ENCODE measurements at places on chromosomes 13 and 19. TPM values are rescaled to one million over a fixed set of nuclear protein-coding genes. Genes with fewer than 3 reads are reported as not detected.

The RFPL4AL1 gene
- total RNA-seq: not detected

The C1QTNF9 gene
- not detected for total RNA-seq

The NLRP12 gene
- total RNA-seq: 2.1 TPM

The TJP3 gene
- total RNA-seq: 3.1 TPM

GRCh38 chr19:12838886-12839756 lies 806 bp downstream of the MAST1 start:
- H3K27ac ChIP-seq: no peak overlapping the region
- peaks cover 7% of the 10 kb centered on the region for H3K36me3 ChIP-seq
- H3K4me1 ChIP-seq: peaks cover 16% of the 10 kb centered on the region
- no peak for DNase-seq
- peak overlapping the region; percentile 85 for H3K4me3 ChIP-seq
- H3K27me3 ChIP-seq: peaks cover 38% of the 10 kb centered on the region

GRCh38 chr19:35442091-35442490 lies 6.0 kb upstream of the FFAR2 start:
- H3K36me3 ChIP-seq: no peaks in the 10 kb centered on the region
- H3K27me3 ChIP-seq: peaks cover 3% of the 10 kb centered on the region
- H3K4me1 ChIP-seq: peaks cover 17% of the 10 kb centered on the region

DNA sequence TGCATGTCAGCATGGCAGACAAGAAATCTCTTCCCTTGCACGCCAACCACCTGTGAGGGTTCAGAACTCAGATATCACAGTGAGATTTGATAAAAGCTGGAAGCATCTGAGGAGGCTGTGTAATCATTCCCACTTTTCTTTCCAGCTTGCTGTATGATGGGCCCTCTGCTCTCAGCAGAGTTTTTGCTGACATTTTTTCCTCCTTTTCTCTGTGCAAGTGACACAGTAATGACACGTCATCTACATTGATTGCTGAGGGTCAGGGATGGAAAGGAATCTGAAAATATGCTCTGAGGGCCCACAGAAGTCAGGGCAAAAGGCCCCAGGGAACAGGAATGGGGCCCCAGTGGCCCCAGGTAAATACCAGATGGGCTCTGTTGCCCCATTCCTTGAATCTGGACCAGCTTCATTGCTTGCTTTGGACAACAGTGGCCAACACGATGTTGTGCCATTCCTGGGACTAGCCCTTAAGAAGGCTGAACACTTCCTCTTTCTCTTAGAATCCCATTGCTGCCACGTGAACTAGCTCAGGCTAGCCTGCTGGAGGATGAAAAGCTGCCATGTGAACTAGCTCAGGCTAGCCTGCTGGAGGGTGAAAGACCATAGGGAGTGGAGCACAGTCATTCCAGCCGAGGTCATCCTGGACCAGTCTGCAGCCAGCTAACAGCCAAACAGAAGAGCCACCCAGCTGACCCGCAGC lies 68.2 kb downstream of the CACNA1A start:
- H3K27ac ChIP-seq: no peak overlapping the region
- H3K4me1 ChIP-seq: no peaks in the 10 kb centered on the region
- no peak overlapping the region for H3K4me3 ChIP-seq
- DNase-seq: no peak
- no peaks in the 10 kb centered on the region for H3K27me3 ChIP-seq

DNA sequence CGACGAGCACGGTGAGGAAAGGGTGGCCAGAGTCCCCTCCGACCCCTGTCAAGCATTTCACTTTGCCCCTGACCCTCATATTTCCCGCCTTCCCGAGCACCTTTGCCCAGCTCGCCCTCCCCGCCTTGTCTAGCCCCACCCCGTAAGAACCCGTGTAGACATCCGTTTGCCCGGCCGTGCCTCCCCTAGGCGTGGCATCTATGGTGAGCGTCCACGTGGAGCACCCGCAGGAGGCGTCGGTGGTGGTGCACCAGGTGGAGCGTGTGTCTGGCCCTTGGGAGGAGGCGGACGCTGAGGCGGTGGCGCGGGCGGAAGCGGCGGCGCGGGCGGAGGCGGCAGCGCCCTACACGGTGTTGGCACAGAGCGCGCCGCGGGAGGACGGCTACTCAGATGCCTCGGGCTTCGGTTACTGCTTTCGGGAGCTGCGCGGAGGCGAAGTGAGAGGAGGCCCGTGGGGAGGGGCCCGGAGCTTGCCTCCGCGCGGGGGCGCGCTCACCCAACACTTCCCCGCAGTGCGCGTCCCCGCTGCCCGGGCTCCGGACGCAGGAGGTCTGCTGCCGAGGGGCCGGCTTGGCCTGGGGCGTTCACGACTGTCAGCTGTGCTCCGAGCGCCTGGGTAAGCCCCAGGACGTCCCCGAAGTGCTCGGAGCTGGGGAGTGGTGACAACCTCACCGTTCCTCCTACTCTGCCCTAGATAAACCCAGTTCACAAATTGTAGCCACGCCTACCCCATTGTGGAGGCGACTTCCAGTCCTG lies 4.2 kb downstream of the LTBP4 start:
- peaks cover 8% of the 10 kb centered on the region for H3K36me3 ChIP-seq
- peak overlapping the region; percentile 89 for H3K4me3 ChIP-seq
- H3K27me3 ChIP-seq: peaks cover 38% of the 10 kb centered on the region
- peak overlapping the region; percentile 82 for H3K27ac ChIP-seq

GRCh38 chr19:13010038-13010991 lies 15.0 kb downstream of the NFIX start:
- peaks cover 14% of the 10 kb centered on the region for H3K4me1 ChIP-seq
- DNase-seq: no peak
- no peak overlapping the region for H3K4me3 ChIP-seq

- no peak for DNase-seq
- H3K27ac ChIP-seq: peak overlapping the region; percentile 58
- peaks cover 2% of the 10 kb centered on the region for H3K27me3 ChIP-seq
- no peak overlapping the region for H3K4me3 ChIP-seq
- no peaks in the 10 kb centered on the region for H3K4me1 ChIP-seq
Observed at GRCh38 chr13:39952249-39953233, 297.1 kb downstream of the COG6 start.

- peak; percentile 78 for DNase-seq
- peaks cover 12% of the 10 kb centered on the region for H3K4me1 ChIP-seq
- no peaks in the 10 kb centered on the region for H3K36me3 ChIP-seq
- H3K4me3 ChIP-seq: peak overlapping the region; percentile 92
- peak overlapping the region; percentile 93 for H3K27ac ChIP-seq
- peaks cover 14% of the 10 kb centered on the region for H3K27me3 ChIP-seq
Observed at GRCh38 chr19:4456843-4457653, 546 bp downstream of the UBXN6 start.

- peaks cover 8% of the 10 kb centered on the region for H3K4me1 ChIP-seq
- DNase-seq: no peak
- no peaks in the 10 kb centered on the region for H3K27me3 ChIP-seq
- no peak overlapping the region for H3K4me3 ChIP-seq
- H3K27ac ChIP-seq: no peak overlapping the region
- H3K36me3 ChIP-seq: no peaks in the 10 kb centered on the region
Observed at GRCh38 chr13:40682449-40683240, 16.2 kb upstream of the FOXO1 start.

DNA sequence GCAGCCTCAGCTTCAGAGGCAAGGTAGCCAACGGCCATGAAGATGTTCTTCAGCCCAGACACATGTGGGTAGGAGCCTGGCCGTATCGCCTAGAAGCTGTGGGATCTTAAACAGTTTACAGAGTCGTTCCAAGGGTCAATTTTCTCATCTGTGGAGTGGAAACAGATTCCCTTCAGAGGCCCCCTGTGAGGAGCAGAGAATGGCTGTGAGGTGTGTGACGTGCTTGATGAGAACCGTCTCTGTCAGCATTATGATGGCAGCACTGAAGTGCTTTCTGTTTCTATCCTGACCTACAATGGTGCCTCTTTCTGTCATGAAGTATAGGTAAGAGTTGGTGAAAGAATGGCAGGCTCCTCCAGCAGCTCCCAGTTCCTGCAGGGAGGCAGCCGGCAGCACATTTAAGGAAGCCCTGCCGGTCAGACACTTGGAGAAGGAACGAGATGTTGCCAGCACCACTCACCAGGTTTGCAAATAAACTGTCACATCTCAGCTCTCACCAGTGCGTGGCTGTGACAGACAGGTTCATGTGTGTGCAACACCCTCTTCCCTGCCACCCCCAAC lies 277.3 kb downstream of the FOXO1 start:
- no peak overlapping the region for H3K4me3 ChIP-seq
- no peaks in the 10 kb centered on the region for H3K36me3 ChIP-seq
- no peak overlapping the region for H3K27ac ChIP-seq
- DNase-seq: no peak
- H3K27me3 ChIP-seq: peaks cover 6% of the 10 kb centered on the region

DNA sequence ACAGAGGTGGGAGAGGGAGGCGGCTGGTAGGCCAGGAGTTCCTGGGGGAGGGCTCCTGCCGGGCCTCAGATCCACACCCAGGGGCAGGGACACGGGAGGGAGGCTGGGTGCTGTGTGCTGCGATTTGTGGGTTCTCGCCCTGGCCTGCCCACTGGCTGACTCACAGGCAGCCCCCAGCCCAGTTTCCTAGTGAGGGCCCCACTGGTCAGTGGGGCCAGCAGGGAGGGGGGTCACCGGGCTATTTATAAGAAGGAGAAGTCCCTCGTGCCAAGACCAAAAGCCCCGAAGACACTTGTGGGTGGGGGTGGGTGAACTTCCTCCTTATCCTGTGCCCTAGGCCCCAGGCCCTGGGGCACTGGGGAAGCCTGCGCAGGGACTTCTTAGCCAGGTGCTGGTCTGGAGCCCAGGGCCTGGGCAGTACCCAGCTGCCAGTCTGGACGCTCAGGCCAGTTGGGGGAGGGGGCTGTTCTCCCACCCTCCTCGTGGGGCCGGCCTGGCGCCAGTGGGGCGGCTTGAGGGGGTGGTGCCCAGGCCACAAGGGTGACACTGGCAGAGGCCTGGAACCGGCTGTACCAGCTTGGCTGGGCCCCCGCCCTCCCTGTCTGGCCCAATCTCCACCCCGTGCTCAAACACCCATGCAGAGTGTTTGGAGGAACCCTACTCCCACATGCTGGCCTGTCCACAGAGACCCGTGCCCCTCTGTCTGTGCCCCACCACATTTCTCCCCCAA lies 5.0 kb upstream of the JUNB start:
- H3K4me3 ChIP-seq: no peak overlapping the region
- H3K27me3 ChIP-seq: peaks cover 24% of the 10 kb centered on the region
- no peak overlapping the region for H3K27ac ChIP-seq
- peaks cover 27% of the 10 kb centered on the region for H3K4me1 ChIP-seq
- H3K36me3 ChIP-seq: no peaks in the 10 kb centered on the region
- no peak for DNase-seq

DNA sequence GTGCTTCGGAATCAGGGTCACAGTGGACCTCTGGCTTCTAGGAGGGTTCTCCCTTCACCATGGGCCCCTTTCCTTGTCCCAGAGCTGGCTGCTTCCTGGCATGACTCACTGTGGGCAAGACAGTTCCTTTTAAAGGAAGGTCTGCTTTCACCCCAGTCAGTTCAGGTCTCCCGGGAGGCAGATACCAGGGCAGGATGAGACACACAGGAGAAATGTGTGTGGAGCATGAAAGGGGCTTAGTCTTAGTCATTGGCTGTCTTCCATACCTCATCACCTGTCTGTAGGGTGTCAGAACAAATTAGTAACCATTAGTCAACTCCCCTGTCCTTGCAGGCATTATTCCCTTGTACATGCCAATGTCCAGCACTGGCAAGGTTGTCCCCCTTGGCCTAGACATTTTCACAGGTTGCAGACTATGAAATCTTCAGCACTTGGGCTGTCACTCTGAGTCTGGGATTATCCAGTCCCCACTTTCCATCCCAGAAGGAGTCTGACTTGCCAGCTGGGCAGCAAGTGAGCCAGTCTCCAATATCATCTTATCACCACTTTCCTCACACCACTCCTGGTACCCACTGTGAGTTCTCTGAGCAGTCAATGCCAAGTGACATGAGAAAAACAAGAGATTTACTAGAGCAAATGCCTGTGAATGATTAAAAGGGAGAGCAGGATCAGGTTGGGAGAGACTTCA lies 76.8 kb upstream of the MEDAG start:
- H3K4me3 ChIP-seq: no peak overlapping the region
- DNase-seq: no peak
- H3K4me1 ChIP-seq: no peaks in the 10 kb centered on the region
- no peaks in the 10 kb centered on the region for H3K36me3 ChIP-seq
- peaks cover 5% of the 10 kb centered on the region for H3K27me3 ChIP-seq
- H3K27ac ChIP-seq: no peak overlapping the region

GRCh38 chr13:68810660-68811059 lies 1297.0 kb upstream of the ATXN8OS start:
- no peaks in the 10 kb centered on the region for H3K27me3 ChIP-seq
- no peak overlapping the region for H3K27ac ChIP-seq
- no peaks in the 10 kb centered on the region for H3K4me1 ChIP-seq

DNA sequence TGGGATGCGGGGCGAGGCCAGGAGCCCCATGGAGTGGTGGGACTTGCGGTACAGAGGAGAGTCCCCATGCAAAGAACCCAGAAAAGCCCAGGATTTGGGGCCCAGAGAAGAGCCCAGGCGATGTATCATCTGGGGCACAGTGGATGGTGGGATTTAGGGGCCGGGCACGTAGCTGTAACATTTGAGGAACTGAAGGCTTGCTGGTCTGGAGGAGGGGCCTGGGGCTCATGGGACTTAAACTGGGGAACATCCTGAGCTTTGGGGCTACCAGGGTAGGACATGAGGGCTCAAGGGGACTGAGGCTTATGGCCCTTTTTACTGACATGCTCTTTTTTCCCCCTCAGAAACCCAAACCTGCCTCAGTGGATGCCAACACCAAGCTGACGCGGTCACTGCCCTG lies 13.5 kb downstream of the MED25 start:
- H3K36me3 ChIP-seq: peaks cover 44% of the 10 kb centered on the region
- H3K4me1 ChIP-seq: peaks cover 16% of the 10 kb centered on the region
- peaks cover 16% of the 10 kb centered on the region for H3K27me3 ChIP-seq
- H3K27ac ChIP-seq: no peak overlapping the region

- DNase-seq: no peak
- no peak overlapping the region for H3K4me3 ChIP-seq
- no peak overlapping the region for H3K27ac ChIP-seq
- H3K4me1 ChIP-seq: no peaks in the 10 kb centered on the region
Observed at GRCh38 chr13:64672751-64673150, 2557.4 kb downstream of the PCDH9 start.

GRCh38 chr13:46544208-46544607 lies 8.8 kb upstream of the LRCH1 start:
- H3K27ac ChIP-seq: no peak overlapping the region
- no peak overlapping the region for H3K4me3 ChIP-seq
- H3K4me1 ChIP-seq: no peaks in the 10 kb centered on the region
- H3K27me3 ChIP-seq: no peaks in the 10 kb centered on the region

DNA sequence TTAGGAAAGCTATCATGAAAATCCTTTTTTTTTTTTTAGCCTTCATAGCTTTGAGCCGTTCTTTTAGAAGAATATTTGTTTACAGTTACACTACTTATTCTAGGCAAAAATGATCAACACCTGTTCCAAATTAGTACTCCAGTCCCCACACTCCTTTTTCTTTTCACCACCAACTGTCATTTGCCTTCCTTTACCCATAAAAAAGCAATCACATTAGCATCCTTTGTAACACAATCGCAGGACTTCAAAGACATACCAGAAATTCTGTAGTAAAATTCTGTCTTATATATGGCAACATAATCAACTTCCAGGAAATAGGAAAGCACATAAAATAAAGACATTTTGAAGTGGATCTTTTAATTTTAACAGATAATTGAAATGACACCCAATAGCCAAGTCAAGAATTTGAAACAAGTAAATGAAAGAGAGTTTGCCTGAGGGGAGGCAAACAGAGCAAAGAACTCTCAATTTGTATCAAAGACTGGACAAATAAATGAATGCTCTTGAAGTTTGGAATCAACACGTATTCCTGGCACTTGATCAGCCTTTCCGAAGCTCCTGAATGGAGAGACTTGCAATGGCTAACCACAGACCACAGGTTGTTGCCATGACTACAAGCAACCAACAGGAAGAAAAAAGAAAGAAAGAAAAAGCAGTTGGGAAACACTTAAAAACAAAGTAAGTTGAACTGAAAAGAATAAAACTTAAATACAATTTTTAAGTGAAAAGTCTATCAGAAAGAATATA lies 206.8 kb downstream of the PCDH9 start:
- H3K4me3 ChIP-seq: no peak overlapping the region
- H3K36me3 ChIP-seq: no peaks in the 10 kb centered on the region
- peak overlapping the region; percentile 53 for H3K27ac ChIP-seq
- H3K27me3 ChIP-seq: no peaks in the 10 kb centered on the region
